ENCODE measurements at places on chromosomes 4 and X. TPM values are rescaled to one million over a fixed set of nuclear protein-coding genes. Genes with fewer than 3 reads are reported as not detected.

- no peak for DNase-seq
Observed at GRCh38 chr4:85368240-85368639, 106.7 kb upstream of the ARHGAP24 start.

DNA sequence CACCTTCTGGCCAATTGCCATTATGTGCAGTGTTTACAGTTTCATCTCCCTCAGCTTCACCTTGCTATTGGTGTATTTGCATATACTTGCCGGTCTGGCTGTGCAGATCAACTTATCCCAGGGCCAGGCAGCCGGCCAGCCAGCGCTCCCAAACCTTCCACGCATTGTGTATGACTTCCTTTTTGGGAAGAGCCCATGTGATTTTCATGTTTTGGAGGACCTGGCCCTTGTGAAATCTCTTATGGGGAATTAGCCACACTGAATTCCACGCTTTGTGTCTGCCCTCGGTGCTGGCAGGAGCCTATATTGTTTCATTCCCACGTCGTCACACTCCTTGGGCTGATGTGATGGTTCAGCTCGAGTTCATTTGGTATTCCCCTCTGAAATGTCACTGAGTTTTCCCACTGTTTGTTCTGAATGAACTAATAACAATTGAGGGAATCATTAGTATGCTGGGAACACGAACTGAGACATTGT lies 6.0 kb upstream of the PDLIM3 start:
- DNase-seq, result no peak

- no peak for DNase-seq
Observed at GRCh38 chr4:88276952-88277710, 7.2 kb downstream of the PPM1K start.

GRCh38 chrX:78708262-78708661 lies 39.3 kb upstream of the LPAR4 start:
- no peak for DNase-seq

DNA sequence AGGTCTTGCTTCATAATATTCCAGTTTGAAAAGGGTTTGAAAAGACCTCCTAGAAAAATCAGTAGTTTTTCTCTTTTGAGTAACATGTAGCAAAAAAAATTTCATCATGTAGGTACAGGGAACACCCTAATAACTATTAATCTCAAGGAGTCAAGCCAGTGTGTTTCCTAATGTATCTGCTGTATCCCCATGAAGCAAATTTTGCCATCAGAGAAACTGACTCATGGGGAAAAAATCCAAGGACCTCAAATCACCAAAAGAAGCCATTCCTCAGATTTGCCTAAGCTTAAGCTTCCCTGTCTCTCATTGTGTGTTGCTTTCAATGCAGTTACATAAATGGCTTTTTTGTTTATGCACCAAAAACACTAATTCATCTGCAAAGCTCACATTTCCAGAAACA lies 29.7 kb downstream of the F9 start:
- DNase-seq, result no peak

DNA sequence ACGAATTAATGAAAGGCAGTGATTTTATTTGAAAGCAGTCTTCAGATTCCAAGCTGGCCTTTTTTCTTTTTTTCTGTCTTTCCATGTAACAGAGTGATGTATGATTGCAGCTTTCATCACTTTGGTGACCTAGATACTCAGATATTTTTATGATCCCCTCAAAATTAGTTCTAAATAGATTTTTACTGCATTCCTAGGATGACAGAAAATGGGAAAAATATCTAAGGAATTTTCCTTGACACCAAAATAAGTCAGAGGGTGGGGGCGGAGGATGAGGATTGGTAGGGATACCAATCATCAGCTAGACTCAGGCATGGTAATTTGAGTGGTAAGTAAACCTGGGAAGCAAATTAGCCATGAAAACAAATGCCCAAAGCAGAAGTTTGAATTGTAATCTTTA lies 11.9 kb upstream of the HMGB2 start:
- DNase-seq, result no peak

GCNA gene
- total RNA-seq, result 3.0 TPM
